ENCODE measurements at places on chromosomes 5 and 9.

DNA sequence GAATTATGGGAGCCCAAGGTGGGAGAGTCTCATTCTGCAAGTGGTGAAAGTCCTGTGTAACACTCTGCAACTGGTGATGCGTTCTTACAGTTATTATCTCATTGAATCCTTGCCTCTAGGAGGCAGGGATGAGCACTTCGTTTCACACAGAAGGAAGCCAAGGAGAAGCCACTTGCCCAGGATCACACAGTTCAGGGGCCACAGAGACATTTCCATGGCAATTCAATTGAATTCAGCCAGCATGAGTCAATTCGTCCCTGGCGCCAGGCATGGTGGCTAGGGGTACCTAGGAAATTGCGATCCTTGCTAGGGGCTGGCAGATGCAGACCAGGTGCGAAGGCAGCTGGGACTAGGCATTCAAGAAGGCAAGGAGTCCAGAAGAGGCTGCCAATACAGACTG, 26.2 kb downstream of the LHX2 start:
- H3K4me3 ChIP-seq = no peak overlapping the region
- H3K4me1 ChIP-seq = peaks cover 11% of the 10 kb centered on the region
- DNase-seq = no peak

DNA sequence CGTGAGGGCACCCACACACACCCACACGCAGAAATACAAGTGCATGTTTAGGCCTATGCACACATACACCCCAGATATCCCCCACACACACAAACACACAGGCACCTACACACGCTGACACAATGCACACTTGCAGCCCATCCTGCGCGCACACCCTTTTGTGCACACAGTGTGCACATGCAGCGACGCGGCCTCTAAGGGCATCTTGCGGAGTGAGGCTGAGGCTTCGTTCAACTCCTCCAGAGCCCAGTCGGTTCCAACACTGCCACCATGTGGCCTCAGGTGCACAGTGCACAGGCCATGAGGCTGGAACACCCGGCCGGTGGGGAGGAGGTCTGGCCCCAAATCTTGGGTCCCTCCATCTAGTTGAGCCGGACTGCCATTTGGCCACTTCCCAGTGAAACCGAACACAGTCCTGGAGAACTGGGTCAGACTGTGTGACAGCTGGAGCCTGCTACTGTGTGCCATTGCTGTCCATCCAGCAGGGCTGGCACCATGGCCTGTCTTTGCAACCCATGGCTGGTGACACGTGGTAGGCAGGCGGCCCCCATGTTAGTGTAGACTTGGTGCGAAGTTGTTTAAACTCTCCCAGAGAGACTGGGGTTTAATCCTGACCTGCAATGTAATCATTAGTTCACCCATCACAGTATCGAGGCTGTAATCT, 97.7 kb upstream of the MVB12B start:
- no peaks in the 10 kb centered on the region for H3K36me3 ChIP-seq
- no peak overlapping the region for H3K27ac ChIP-seq
- H3K4me3 ChIP-seq = no peak overlapping the region
- peak; percentile 67 for DNase-seq

- no peaks in the 10 kb centered on the region for H3K4me1 ChIP-seq
- peak; percentile 78 for DNase-seq
- H3K27ac ChIP-seq = peak overlapping the region; percentile 43
These were observed 138.8 kb upstream of the LIFR start for GRCh38 chr5:38695021-38695958.

- no peaks in the 10 kb centered on the region for H3K27me3 ChIP-seq
- H3K27ac ChIP-seq = no peak overlapping the region
- H3K4me3 ChIP-seq = no peak overlapping the region
These were observed 5.8 kb upstream of the RAB14 start for GRCh38 chr9:121207371-121207940.

DNA sequence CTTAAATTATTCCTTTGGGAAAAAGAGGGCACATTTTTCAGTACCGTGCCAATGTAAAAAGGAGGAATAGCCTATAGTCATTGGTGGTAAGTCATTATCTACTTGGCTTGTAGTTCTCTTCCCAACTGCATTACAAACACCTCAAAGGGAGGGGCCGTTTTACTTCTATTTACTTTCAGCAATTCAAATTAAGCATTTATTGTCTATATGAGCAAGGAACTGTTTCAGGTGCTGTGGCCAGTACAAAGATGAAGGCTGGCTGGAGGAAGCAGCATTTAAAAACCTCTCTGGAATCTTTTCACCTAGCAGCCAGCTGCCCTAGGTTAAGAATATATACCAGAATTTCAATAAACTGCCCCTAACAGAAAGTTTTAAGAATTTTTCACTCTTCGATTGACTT, 48.9 kb downstream of the SEMA6A start:
- H3K4me1 ChIP-seq = peaks cover 10% of the 10 kb centered on the region
- no peak overlapping the region for H3K4me3 ChIP-seq
- H3K27me3 ChIP-seq = no peaks in the 10 kb centered on the region
- DNase-seq = no peak
- no peak overlapping the region for H3K27ac ChIP-seq

DNA sequence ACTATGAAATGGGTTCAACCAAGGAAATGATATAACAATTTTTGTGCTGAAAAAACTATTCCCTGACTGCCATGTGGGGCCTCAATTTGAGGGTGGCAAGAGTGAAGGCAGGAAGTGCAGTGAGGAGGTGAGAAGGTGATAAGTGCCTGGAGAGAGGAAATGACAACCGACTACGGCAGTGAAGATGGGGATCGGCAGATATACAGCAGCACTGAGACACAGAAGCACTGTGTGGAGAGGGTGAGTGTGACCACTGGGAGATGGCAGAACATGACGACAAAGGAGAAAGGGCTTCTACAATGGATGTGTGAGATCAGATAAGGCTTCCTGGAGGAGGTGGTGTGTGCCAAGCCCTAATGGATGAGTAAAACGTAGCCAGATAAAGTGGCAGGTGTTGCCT, 271.8 kb downstream of the TRIM32 start:
- H3K4me1 ChIP-seq = no peaks in the 10 kb centered on the region
- H3K4me3 ChIP-seq = no peak overlapping the region
- no peak for DNase-seq
- H3K27ac ChIP-seq = no peak overlapping the region
- H3K36me3 ChIP-seq = peaks cover 4% of the 10 kb centered on the region

DNA sequence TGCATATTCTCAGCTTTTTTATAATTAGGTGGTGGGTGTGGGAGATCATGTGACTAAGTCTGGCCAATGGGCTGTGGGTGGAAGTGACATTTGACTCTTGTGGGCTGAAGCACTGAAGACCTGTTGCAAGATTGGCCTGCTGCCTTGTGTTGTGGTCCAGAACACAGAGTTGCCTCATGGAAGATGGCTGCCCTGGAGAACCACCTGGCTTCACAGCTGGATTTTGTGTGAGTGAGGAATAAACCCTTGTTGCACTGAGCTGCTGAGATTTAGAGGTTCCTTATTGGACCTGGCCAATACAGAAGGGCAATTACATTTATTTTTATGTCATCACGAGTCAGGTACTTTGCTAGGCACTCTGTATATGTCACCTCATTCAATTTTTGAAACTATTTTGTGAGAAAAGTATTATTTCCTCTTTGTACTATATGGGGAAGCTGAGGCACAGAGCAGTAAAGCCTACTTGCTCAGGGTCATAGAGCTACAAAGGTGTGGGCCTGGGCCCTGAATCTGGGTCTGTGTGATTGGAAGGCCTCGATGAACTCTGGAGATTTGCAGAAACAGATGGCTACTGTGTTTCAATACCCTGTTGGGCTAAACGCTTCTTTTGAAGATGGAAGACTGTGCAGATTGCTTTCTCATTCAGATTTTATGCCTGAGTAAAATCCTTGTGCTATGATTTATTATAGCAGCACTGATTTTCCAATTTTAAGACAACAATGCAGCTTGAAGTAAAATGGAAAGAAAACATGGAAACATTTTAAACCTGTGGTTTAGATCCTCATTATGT, 71.2 kb upstream of the TBC1D2 start:
- no peak overlapping the region for H3K27ac ChIP-seq
- H3K4me3 ChIP-seq = no peak overlapping the region
- H3K27me3 ChIP-seq = no peaks in the 10 kb centered on the region

GRCh38 chr5:41815663-41816229, 54.5 kb downstream of the OXCT1 start:
- no peak overlapping the region for H3K4me3 ChIP-seq
- DNase-seq = no peak
- no peaks in the 10 kb centered on the region for H3K27me3 ChIP-seq

- no peaks in the 10 kb centered on the region for H3K4me1 ChIP-seq
- H3K27ac ChIP-seq = no peak overlapping the region
- no peaks in the 10 kb centered on the region for H3K36me3 ChIP-seq
- DNase-seq = no peak
These were observed 60.8 kb downstream of the RFK start for GRCh38 chr9:76333388-76333787.

DNA sequence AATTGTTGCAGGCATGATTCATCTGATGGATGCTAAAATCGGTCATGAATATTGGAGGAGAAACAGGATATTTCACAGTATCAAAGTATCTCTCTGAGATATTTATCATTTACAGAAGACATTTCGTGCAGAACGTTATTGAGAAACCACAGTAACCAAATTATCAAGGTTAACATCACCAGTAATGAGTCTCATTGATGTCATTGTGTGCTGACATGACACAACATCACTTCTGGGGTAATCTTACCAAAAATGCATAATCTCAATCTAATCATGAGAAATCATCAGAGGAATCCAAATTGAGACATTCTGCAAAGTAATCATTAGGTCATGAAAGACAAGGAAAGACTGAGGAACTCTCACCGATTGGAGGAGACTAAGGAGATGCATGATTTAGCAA, 42.7 kb downstream of the C5orf22 start:
- no peak overlapping the region for H3K27ac ChIP-seq
- no peak for DNase-seq
- H3K27me3 ChIP-seq = peaks cover 7% of the 10 kb centered on the region
- H3K4me1 ChIP-seq = no peaks in the 10 kb centered on the region
- no peaks in the 10 kb centered on the region for H3K36me3 ChIP-seq

- no peak overlapping the region for H3K27ac ChIP-seq
- peak; percentile 22 for DNase-seq
- H3K4me3 ChIP-seq = no peak overlapping the region
- no peaks in the 10 kb centered on the region for H3K27me3 ChIP-seq
- H3K36me3 ChIP-seq = no peaks in the 10 kb centered on the region
These were observed 68.3 kb upstream of the RGS7BP start for GRCh38 chr5:64437496-64437895.

GRCh38 chr9:128920381-128921058, at the start of gene PHYHD1:
PHYHD1 (plus strand) TSS chr9:128920982; CDS start chr9:128922324, 1,342 bp downstream.
- DNase-seq = peak; percentile 29
- peak within 1 kb of the TSS; percentile 33 for H3K27ac ChIP-seq
- no peaks in the 10 kb centered on the region for H3K27me3 ChIP-seq
- H3K4me3 ChIP-seq = no peak within 1 kb of the TSS
- peaks cover 41% of the 10 kb centered on the region for H3K36me3 ChIP-seq

DNA sequence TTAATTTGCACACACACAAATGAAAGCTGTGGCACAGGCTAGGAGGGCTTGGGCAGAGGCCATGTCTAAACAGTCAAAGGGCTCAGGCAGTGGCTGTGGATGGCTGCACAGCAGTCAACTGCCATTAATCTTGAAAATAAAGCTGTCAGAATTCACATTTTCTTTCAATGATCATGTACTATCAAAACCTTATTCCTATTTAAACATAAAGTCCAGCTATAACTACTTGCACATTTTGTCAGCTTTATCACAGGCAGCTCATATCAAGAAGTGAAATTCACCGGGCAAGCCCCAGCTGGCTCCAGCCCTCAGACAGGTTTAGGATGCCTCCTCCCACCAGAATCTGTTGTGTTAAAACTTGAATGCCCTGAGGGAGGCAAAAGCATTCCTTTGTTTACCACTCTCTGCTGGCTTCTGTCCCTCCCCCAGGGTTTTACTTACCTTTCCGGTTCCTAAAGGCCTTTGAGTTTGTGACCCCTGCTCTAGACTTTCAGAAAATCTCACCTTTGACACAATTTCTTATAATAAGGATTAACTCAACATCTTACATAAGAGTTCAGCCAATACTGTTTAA, 54.9 kb upstream of the GRAMD2B start:
- H3K27me3 ChIP-seq = no peaks in the 10 kb centered on the region
- peak overlapping the region; percentile 61 for H3K27ac ChIP-seq
- H3K4me3 ChIP-seq = no peak overlapping the region
- H3K4me1 ChIP-seq = peaks cover 10% of the 10 kb centered on the region

GRCh38 chr5:86596476-86596875, 21.3 kb upstream of the COX7C start:
- no peak overlapping the region for H3K4me3 ChIP-seq
- no peak overlapping the region for H3K27ac ChIP-seq
- no peak for DNase-seq
- H3K4me1 ChIP-seq = no peaks in the 10 kb centered on the region

GRCh38 chr5:126309860-126310259, 113.3 kb upstream of the GRAMD2B start:
- no peak for DNase-seq
- no peaks in the 10 kb centered on the region for H3K36me3 ChIP-seq
- H3K4me3 ChIP-seq = no peak overlapping the region
- H3K27me3 ChIP-seq = no peaks in the 10 kb centered on the region

DNA sequence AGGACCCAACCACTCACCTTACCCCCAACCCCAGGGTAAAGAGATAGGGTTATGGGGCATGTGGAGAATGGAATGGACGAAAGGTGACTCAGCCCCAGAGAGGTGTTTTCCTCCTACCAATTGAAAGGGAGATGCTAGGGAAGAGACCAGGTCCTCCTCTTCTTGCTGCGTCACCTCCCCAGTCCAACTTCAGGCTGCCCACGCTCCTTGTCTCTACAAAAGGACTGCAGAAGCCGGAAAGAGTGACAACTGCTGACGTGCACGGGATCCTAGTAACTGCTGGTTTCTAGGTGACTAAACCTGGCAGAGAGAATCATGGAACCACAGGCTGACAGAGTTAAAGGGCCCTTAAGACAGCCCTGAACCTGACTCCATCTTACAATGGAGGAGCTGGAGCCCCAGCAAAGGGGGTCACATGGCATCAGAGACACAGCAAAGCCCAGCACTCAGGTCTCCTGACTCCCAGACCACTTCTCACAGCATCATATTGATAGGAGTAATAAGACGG, 2.2 kb downstream of the GPX3 start:
- peaks cover 36% of the 10 kb centered on the region for H3K36me3 ChIP-seq
- H3K4me3 ChIP-seq = peak overlapping the region; percentile 84
- peaks cover 21% of the 10 kb centered on the region for H3K4me1 ChIP-seq
- DNase-seq = no peak
- H3K27me3 ChIP-seq = no peaks in the 10 kb centered on the region

- no peaks in the 10 kb centered on the region for H3K36me3 ChIP-seq
- H3K4me1 ChIP-seq = no peaks in the 10 kb centered on the region
- H3K27me3 ChIP-seq = no peaks in the 10 kb centered on the region
- H3K4me3 ChIP-seq = no peak overlapping the region
These were observed 329.4 kb downstream of the ELAVL2 start for GRCh38 chr9:23496489-23497136.

DNA sequence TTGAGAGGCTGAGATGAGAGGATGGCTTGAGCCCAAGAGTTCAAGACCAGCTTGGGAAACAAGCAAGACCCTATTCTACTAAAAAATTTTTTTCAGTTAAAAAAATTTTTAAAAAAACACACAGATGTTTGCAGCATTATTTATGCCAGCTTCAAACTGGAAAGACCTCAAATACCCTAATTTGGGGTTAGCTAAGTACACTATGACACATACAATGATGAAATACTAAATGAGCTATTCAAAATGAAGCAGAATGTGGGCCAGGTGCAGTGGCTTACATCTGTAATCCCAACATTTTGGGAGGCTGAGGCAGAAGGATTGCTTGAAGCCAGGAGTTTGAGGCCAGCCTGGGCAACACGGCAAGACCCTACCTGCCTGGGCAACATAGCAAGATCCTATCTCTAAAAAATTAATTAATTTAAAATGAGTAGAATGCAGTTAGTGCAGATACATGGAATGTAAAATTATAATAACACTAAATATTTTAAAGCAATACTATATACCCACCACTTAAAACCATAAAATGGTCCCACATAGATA, 44.9 kb downstream of the LHFPL2 start:
- H3K36me3 ChIP-seq = peaks cover 19% of the 10 kb centered on the region
- no peak overlapping the region for H3K4me3 ChIP-seq
- DNase-seq = no peak
- no peak overlapping the region for H3K27ac ChIP-seq
- peaks cover 7% of the 10 kb centered on the region for H3K4me1 ChIP-seq
- no peaks in the 10 kb centered on the region for H3K27me3 ChIP-seq
